ENCODE measurements at places on chromosomes 4 and X. TPM values are rescaled to one million over a fixed set of nuclear protein-coding genes. Genes with fewer than 3 reads are reported as not detected.

The SPANXA2 gene
- not detected for total RNA-seq

The SMIM43 gene
- total RNA-seq, result not detected

The TMEM192 gene
- total RNA-seq, result 16.4 TPM

The TMEM271 gene
- total RNA-seq, result not detected

The OPHN1 gene
- 0.08 TPM for total RNA-seq

The PRSS12 gene
- total RNA-seq, result not detected

The SSX2B gene
- not detected for total RNA-seq

The XAGE1A gene
- total RNA-seq, result not detected

The DRD5 gene
- total RNA-seq, result not detected

The TNMD gene
- not detected for total RNA-seq

GRCh38 chr4:99946356-99947189 is at the start of gene DNAJB14:
Gene DNAJB14, minus strand, starts transcription at chr4:99946618. Its CDS starts 47 bp downstream, at chr4:99946571.
- peak; percentile 71 for DNase-seq

DNA sequence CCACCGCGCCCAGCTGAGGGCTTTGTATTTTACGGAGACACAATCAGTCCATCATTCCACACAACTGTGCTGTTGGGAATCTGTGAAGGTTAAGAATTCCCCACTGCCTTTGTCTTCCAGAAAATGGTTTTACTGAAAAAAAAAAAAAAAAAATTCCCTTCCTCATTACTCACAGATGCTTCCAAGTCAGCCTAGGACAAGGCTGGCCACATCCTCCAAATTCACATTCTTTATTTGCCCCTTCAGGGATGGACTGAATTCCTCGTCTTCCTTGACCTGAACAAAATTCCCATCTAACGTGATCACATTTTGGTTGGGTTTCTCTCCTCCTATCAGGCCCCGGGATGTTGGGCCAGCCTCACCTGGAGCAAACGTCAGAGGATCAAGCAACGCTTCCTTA is 130.3 kb downstream of the DHRSX start:
- no peak for DNase-seq

- DNase-seq, result no peak
These were observed 273.7 kb upstream of the NOCT start for GRCh38 chr4:138741766-138742377.

- DNase-seq, result no peak
These were observed 14.6 kb upstream of the NDST4 start for GRCh38 chr4:115128037-115128436.

DNA sequence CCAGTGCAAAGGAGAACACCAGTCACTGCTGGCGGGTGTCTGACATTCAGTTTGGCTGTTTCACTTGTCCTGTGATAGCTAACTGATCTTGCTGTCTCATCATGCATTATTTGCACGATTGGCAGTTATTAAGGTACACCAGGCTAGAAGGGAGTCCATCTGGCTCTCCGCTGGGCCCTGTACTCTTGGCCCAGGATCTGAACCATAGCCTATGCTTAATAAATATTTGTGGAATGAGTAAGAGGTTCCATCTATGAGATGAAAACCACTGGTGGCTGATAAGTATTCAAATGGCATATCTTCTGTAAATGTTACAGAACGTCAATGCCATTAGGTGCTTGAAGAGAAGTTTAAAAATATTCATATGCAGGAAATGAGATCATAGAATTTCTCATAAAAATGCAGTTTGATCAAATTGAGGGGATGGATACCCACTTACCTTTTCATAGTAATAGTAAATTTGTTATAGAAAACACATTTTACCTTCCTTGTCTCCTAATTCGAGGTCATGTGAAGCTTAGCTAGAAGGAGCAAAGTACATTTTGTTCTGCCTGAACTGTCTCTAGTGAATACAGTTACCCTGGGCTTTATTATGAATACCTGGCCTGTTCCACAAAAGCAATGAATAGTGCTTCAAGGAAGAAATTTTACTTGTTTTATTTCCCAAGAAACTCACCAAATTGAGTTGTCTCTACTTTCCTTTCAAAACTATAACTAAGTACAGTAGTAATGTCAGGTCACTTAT is 213.5 kb downstream of the CBR4 start:
- DNase-seq, result no peak

DNA sequence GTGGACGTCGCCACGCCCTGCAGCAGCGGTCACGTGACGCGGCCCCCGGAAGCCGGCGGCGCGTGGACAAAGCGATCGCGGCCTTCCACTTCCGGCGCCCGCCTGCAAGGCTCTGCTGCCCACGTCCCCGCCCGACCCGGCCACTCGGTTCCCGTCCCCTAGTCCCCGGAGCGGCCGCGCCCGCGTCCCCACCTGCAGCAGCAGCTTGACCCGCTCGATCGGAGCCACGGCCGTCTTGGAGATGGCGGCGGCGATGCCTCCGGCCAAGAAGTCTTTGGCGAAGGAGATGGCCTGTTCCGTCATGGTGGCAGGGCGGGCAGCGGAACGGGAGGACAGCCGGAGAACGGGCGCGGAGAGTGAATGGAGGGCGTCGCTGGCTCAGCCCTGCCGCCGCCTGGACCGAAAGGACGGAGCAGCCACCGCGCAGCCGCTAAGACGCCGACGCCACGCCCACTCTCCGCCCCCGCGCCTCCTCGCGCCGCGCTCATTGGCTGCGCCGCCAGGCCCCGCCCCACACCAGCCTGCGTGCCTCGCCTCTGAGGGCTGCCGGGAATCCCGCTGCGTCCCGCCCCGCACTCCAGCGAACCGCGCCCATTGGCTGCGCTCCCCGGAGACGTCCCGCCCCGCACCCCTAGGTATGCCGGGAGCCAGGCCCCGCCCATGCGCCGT is at the start of gene SLC25A6:
Gene SLC25A6 (minus strand): TSS at position 407 of the 669 bp plus-strand sequence. CDS start 104 bp downstream, at position 303.
- peak; percentile 99 for DNase-seq

- no peak for DNase-seq
These were observed 57.5 kb downstream of the FAM13A start for GRCh38 chr4:88999392-88999930.

GRCh38 chr4:86529436-86529835 is 64.7 kb upstream of the PTPN13 start:
- no peak for DNase-seq

DNA sequence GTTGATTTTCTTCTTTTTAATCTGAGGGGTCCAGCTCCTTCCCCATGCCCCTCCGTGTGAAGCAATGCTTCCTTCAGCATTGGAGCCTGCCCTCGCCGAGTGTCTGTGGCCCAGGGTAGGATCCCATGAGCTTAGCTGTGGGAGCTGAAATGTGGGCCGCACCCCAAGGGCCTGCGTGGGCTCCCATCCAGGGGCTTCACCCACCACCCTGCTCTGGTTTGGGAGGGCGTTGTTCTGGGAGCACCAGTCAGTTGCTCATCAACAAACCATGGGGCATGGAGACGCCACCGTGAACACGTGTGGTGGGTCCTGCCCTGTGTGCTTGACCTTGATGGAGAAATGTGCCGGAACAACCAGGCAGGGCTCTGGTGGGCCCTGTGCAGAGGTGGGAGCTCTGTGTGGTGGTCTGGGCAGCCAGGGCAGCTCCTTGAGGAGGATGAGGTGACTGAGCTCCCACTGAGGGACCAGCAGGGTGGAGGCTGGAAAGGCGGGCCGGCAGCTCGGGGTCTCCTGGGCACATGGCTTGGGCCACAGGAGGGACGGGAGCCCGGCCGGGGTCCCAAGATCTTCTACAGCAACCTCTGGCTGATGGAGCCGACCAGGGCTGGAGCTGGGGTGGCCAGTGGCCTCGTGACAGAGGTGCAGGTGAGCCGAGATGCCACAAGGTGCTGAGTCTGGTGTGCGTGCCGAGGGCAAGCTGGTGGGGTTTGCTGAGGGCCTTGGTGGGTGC is 39.6 kb upstream of the NKX1-1 start:
- no peak for DNase-seq

DNA sequence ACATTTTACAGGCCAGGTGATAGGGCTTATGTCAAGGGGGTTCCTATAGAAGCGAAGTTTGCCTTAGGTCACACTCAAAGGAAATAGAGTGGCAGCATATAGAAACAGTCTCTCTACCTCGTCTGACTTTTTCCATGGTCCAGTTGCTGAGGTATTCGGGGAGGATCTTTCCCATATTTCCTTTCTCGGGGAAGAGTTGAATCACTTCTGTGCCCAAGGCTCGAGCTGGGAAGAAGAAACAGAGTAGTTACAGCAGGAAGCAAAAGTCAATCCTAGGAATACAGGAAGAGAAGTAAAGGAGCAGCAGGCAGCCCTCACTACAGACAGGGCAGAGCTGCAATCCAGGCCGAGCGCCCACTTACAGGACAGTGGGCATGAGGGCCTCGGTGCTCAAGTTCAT is 26.7 kb upstream of the ELF4 start:
- DNase-seq, result no peak

GRCh38 chrX:130895299-130895698 is 7.7 kb downstream of the ENOX2 start:
- no peak for DNase-seq

DNA sequence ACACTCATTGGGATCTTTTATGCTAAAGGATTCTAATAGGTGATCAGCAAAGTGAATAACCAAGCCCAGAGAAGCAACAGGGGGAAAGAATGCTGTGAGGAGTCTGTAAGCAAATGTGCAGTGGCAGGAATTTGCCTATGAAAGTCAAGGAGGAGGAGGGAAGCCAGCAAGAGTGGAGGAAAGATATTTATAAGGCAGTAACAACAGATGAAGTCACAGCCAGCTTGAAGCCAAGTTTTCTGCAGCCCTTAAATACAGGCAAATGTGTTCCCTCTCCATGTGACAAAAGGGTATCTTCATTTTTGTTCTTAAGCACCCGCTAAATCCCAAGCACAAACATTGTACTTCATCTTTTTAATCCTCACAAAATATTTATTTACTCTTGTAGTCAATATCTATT is 275.0 kb upstream of the CLNK start:
- DNase-seq, result no peak

- no peak for DNase-seq
These were observed 434.9 kb upstream of the GALNTL6 start for GRCh38 chr4:171378323-171378722.

DNA sequence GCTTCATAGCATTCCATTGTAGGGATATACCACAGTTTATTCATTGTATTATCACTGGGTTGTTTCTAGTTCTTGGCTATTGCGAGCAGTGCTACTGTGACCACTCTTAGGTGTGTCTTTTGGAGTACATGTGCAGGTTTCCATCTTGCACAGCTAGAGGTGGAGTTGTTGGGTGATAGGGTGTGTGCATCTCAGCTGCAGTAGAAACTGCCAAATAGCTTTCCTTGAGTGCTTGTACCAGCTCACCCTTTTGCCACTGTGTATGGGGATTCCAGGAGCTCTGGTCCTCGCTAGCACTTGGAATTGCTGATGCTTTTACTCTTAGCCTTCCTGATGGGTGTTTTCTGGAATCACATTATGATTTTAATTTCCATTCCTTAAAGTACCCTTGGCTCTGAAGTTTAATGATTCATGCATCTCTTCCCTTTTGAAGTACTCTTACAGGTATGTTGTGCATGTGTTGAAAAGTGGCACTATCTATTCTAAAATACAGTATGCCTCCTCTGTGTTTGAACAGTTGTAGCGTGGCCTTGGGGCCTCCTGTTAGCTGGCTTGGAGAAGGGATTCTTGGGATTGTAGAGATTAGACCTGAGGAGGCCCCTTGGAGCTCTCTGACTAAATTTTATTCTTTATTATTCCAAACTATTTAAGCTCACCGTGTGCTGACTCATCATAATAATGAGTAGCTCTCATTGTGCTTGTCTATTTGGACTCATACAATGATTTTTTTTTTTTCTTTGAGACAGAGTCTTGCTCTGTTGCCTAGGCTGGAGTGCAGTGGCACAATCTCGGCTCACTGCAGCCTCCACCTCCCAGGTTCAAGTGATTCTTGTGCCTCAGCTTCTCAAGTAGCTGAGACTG is 38.4 kb downstream of the HTT start:
- DNase-seq, result no peak

DNA sequence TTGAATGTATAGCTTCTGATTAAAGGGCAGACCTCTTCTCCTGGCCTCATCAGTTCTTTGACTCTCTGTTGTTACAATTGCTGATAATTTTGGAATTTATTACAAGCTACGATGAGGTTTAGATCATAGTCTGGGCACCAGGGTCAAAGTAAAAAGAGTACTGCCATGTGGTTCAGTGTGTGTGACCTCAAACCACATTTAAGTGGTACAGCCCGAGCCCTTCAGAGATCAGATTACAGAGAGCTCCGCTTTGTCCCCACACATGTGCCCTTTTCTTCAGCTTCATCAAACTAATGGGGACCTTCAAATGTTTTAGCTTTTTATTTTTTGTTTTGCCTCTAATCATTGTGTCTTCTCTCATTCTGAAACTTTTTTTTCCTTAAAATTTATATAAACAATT is 37.1 kb downstream of the SPANXN2 start:
- no peak for DNase-seq

DNA sequence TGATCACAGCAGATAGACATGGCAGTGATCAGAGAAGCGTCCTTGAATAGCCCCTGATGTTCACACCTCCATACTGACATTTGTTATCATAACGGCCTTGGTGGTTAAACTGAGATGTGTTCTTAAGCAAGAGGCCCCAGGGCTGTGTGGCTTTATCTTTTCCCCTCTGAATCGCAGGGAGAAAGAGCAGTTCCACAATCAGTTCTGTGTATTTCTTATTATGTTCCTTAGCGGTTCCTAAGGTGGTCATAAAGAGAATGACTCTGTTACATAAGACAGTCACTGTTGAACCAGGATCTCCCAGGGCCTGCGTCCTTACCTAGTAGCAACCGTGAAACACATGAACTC is 52.8 kb upstream of the CBR4 start:
- DNase-seq, result no peak

- no peak for DNase-seq
These were observed 40.9 kb downstream of the COX18 start for GRCh38 chr4:73028621-73029020.

DNA sequence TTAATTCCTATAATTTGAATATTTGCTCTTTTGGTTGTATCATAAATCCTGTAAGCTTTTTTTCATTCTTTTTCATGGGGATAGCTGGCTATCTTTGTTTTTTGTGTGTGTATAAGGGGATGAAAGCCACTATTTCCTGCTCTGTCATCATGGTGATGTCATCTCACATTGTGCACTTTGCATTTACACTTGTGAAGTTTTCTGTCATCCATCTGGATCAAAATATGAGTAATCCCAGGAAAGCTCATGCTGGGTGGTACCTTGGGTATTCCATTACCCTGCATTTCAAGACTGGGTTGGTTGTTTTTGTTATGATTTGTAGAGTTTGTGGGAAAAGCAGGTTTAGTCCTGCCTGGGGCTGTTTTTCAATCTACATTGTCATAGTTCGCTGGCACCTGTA is 367.3 kb downstream of the CHIC1 start:
- no peak for DNase-seq

- DNase-seq, result no peak
These were observed 770.4 kb upstream of the NDST4 start for GRCh38 chr4:115883847-115884246.

GRCh38 chr4:24244663-24245490 is 339.5 kb downstream of the DHX15 start:
- DNase-seq, result no peak

Data from activated T-cell treated with anti-CD3 and anti-CD28 coated beads, Interleukin-2, amount 50 U/mL, for 4 hours (primary cell).